PC-3 (cell line): ENCODE measurements at places on chromosomes 7 and 10. TPM values are rescaled to one million over a fixed set of nuclear protein-coding genes. Genes with fewer than 3 reads are reported as not detected.

GPR22 gene
- total RNA-seq = not detected in 2 replicates

GRCh38 chr7:91374321-91374989 lies 110.2 kb downstream of the FZD1 start:
- no peaks in the 10 kb centered on the region for H3K27me3 ChIP-seq
- DNase-seq = no peak
- H3K4me1 ChIP-seq = no peaks in the 10 kb centered on the region
- H3K27ac ChIP-seq = no peak overlapping the region
- H3K36me3 ChIP-seq = no peaks in the 10 kb centered on the region

- H3K36me3 ChIP-seq = no peaks in the 10 kb centered on the region
- no peak overlapping the region for H3K4me3 ChIP-seq
- no peaks in the 10 kb centered on the region for H3K27me3 ChIP-seq
- H3K4me1 ChIP-seq = peaks cover 11% of the 10 kb centered on the region
These were observed 77.5 kb downstream of the CHN2 start for GRCh38 chr7:29272057-29272456.

OR2A42 gene
- 0.40 TPM in 1 of 2 replicates, not detected in the other for total RNA-seq

MUC3A gene
- 0.11 and 0.46 TPM in 2 replicates for total RNA-seq

GRCh38 chr10:100490531-100490930 lies 27.7 kb downstream of the WNT8B start:
- no peaks in the 10 kb centered on the region for H3K27me3 ChIP-seq
- no peaks in the 10 kb centered on the region for H3K4me1 ChIP-seq
- H3K27ac ChIP-seq = no peak overlapping the region
- DNase-seq = no peak

- peaks cover 28% of the 10 kb centered on the region for H3K4me1 ChIP-seq
- H3K36me3 ChIP-seq = no peaks in the 10 kb centered on the region
- no peaks in the 10 kb centered on the region for H3K27me3 ChIP-seq
- H3K27ac ChIP-seq = peak overlapping the region; percentile 66
- peak; percentile 92 for DNase-seq
- H3K4me3 ChIP-seq = no peak overlapping the region
These were observed 27.9 kb downstream of the BAIAP2L1 start for GRCh38 chr7:98372993-98373392.

DNA sequence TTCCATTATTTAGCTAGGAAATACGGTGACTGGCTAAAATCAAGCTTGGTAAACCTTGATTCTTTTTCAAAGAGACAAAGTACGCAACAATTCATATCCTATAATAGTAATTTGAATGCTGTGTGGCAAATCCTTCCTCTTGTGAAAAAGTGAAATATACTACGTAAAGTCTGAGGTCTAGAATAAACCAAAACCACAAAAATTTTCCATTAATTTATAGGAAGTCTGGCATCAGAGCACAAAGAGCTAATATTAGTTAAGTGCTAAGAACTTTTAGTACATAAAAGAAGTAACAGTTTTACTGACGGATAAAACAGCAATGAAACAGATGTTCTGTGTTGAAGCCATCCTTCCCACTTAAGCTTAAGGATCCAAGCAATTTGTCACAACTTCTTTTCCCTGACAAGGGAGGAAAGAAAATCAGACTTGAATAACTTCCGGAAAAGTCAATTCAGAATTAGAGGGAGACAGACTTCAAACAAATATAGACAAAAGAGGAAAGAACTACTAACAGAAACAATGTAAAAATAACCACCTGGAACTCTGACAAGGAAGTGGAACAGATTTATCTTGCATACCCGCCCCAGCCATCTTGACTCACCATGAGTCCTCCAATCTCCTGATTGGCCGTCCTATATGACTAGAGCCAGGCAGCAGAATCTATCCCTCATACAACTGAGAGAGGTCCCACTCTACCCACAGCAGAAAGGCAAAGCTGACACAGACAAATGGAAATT lies 34.6 kb downstream of the RHEB start:
- peaks cover 18% of the 10 kb centered on the region for H3K4me1 ChIP-seq
- H3K27me3 ChIP-seq = no peaks in the 10 kb centered on the region
- peak; percentile 68 for DNase-seq
- no peak overlapping the region for H3K4me3 ChIP-seq

DNA sequence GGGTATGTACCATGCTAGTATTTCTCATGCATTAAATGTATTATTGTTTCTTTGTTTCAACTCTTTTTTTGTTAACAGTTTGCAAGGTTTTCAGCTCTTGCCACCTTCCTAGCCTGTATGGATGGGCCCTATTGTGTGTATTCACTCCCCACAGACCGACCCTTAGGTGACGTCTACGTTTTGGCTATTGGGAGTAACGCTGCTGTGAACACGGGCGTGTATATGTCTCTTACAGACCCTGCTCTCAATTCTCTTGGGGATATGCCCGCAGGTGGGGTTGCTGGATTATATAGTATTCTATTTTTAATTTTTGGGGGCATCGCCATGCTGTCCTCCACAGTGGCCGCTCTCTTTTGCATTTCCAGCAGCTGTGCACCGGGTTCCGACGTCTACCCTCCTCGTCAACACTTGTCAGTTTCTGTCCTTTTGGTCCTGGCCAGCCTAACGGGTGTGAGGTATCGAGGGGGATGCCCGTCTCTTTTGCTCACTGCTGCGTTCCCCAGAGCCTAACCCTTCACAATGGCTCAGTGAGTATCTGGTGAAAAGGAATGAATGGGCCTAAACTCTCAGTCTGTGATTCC lies 64.1 kb upstream of the GNA12 start:
- DNase-seq = no peak
- H3K4me1 ChIP-seq = no peaks in the 10 kb centered on the region
- no peaks in the 10 kb centered on the region for H3K36me3 ChIP-seq

DNA sequence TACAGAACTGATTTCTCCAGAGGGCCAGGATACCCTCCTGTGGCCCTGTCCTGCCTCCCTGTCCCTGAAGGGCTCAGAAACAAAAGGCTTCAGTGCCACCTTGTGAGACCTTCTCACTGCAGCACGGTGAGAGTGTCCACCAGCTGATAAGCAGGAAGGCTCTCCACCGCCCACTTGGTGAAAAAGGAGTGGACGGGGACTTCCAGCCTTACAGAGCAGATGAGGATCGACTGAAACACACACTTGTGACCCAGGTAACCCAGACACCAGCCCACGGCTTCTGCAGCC lies 330.1 kb downstream of the GRID1 start:
- H3K27me3 ChIP-seq = no peaks in the 10 kb centered on the region
- H3K27ac ChIP-seq = no peak overlapping the region
- no peak overlapping the region for H3K4me3 ChIP-seq
- DNase-seq = no peak

DNAJC12 gene
- total RNA-seq = 14.2 and 15.5 TPM in 2 replicates

DNA sequence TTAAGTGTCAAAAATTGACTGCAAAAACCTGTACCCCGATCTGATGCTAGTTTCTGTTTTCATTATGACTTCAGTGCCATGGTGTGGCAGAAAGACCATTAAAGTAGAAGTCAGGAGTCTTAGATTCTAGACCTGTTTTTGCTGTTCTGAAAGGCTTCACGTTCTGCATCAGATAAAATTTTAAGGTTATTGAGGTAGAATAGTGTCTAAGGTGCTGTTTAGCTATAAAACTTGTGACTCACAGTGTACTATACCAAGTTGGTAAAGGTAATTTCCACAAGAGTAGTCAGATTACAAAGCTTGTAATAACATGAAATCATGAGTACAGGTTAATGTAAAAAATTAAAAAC lies 38.6 kb downstream of the ZNRF2 start:
- H3K4me1 ChIP-seq = peaks cover 58% of the 10 kb centered on the region
- no peaks in the 10 kb centered on the region for H3K36me3 ChIP-seq
- peak overlapping the region; percentile 53 for H3K27ac ChIP-seq
- no peaks in the 10 kb centered on the region for H3K27me3 ChIP-seq
- peak overlapping the region; percentile 45; the same call in 1 of the 2 replicates for H3K4me3 ChIP-seq
- DNase-seq = peak; percentile 83

DNA sequence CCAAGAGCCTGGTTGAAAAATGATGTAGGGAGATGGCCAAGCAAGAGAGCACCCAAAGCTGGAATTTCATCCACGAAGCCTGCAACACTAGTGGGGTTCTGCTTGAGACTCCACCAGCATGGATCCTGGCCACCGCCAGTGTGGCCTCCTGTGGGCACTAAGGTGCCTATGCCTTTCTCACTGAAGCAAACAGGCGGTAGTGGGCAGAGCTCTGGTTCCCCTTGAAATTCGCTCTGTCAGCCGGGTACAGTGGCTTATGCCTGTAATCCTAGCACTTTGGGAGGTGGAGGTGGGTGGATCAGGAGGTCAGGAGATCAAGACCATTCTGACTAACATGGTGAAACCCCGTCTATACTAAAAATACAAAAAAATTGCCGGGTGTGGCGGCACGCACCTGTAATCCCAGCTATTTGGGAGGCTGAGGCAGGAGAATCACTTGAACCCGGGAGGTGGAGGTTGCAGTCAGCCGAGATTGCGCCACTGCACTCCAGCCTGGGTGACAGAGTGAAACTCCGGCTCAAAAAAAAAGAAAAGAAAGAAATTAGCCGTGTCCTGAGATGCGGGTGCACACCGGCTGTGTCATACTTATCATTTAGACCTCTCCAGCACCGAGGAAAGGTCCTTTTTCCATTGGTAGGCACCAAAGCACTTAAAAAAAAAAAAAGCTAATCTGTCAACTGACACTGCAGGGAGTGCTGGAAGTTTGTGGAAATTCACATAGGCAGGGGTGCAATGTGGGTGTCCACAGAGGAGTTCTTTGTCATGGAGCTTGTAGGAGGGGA lies 28.3 kb downstream of the CCM2 start:
- no peaks in the 10 kb centered on the region for H3K27me3 ChIP-seq
- H3K36me3 ChIP-seq = no peaks in the 10 kb centered on the region; the same call in 1 of the 2 replicates
- H3K4me3 ChIP-seq = no peak overlapping the region
- no peak overlapping the region for H3K27ac ChIP-seq

ANKRD2 gene
- 1.7 and 1.8 TPM in 2 replicates for total RNA-seq

GRCh38 chr7:85638394-85638793 lies 451.5 kb upstream of the SEMA3D start:
- no peaks in the 10 kb centered on the region for H3K27me3 ChIP-seq
- DNase-seq = no peak
- no peak overlapping the region for H3K4me3 ChIP-seq
- no peak overlapping the region for H3K27ac ChIP-seq
- peaks cover 18% of the 10 kb centered on the region; the same call in 1 of the 2 replicates for H3K4me1 ChIP-seq

ABCB4 gene
- not detected in 2 replicates for total RNA-seq

LRRTM3 gene
- total RNA-seq = 0.12 and 0.15 TPM in 2 replicates

TMEM184A gene
- 23.1 and 31.3 TPM in 2 replicates for total RNA-seq

DNA sequence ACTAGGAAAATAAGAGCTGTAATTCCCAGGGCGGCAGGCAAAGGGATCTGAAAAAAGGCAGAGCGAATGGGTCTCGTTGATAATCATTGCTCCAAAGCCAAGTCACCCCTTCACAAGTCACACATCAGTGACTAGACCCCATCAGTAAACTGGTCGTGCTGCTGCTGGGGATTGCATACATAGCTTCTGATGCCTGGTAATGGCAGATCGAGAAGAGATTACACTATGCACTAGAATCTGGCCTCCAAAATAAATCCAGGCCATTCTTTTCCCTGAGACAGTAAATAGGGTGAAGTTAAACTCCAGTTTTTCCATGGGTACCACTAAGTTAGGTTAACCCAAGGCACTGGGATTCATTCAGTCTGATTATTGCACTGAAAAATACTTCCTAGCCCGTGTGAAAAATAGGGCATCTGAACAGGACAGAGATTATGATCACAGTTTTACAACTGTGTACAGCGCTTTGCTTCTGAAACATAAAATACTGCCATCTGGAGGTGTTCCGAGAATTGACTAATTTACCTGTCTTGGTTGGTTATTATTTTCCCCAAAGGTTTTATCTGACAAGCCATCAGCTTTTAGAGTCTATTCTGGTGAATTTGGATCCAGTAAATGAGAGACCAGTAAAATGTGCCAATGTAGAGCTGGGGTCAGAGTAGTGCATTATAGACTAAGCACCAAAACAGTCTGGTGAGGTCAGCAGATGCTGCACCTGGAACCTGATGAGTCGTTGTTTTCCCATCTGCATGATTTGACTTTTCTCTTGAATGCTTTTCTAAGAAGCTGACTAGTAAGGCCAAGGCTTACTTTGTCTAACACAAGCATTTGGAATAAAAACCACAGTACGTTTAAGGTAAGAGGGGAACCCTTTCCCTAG lies 82.9 kb upstream of the AFAP1L2 start:
- H3K36me3 ChIP-seq = no peaks in the 10 kb centered on the region
- no peaks in the 10 kb centered on the region for H3K27me3 ChIP-seq
- no peak overlapping the region for H3K27ac ChIP-seq
- H3K4me3 ChIP-seq = no peak overlapping the region

DNA sequence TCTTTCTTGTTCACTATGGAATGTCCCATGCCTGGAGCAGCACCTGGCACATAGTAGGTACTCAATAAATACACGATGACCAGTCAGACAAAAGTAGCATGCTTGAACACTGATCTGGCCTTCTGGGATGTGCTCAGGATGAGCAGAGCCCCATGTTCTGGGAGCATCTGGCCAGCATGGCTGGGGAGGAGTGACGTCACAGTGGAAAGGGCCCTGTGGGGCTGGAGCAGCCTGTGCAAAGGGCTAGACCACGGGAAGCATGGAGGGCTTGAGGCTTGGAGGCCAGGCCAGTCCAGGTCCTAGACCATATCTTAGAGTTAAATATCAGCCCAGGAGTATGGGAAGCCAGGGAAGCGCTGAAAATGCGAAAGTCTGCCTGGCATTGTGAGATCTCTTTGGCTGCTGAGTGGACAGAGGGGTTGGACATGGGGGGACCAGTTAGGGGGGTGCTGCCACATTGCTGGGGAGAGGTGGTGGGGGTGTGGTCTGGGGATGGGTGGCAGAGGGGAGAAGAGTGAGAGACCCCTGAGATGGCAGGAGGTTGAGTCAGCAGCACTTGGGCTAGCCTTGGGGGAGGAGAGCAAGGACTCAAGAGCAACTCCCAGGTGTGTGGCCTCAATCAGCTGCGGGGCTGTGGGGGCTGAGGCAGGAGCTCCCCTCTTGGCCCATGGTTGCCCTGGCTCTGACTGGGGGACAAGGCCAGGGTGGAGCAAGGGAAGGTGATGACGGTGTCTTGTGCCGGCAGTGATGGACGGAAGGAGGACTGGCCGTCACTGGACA lies 34.9 kb downstream of the ZCCHC24 start:
- no peak overlapping the region for H3K27ac ChIP-seq
- H3K4me1 ChIP-seq = peaks cover 25% of the 10 kb centered on the region
- H3K27me3 ChIP-seq = no peaks in the 10 kb centered on the region
- H3K36me3 ChIP-seq = no peaks in the 10 kb centered on the region; the same call in 1 of the 2 replicates

GRCh38 chr7:129218514-129219062 lies 6.2 kb upstream of the AHCYL2 start:
- H3K27ac ChIP-seq = no peak overlapping the region
- peak overlapping the region; percentile 34; the same call in 1 of the 2 replicates for H3K4me3 ChIP-seq
- H3K27me3 ChIP-seq = no peaks in the 10 kb centered on the region
- DNase-seq = peak; percentile 86

RGS10 gene
- 22.0 and 27.6 TPM in 2 replicates for total RNA-seq

NANOS1 gene
- total RNA-seq = 5.4 and 6.0 TPM in 2 replicates

- no peak overlapping the region for H3K4me3 ChIP-seq
- peaks cover 20% of the 10 kb centered on the region for H3K36me3 ChIP-seq
- no peaks in the 10 kb centered on the region for H3K27me3 ChIP-seq
- no peak overlapping the region for H3K27ac ChIP-seq
These were observed 25.9 kb downstream of the TIMM23 start for GRCh38 chr10:45997994-45998763.

DNA sequence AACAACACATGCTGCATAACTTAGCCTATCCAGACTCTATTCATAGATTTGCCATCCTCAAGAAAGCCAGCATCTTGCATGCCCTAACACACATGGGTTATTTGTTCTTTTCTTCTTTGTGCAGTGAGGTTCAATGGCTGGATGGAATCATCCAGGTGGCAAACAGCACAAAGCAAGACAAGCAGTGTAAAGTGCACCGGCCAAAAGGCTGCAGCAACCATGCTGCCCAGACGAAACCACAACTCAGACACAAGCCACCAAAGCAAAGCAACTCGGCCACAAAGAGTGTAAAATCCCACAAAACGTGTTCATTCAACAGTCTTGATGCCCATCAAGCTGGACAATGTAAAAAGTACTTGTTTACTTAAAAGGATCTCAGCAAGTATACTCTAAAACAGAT lies 76.9 kb downstream of the PIP4K2A start:
- H3K36me3 ChIP-seq = no peaks in the 10 kb centered on the region
- no peaks in the 10 kb centered on the region for H3K27me3 ChIP-seq
- no peak for DNase-seq
- H3K4me3 ChIP-seq = no peak overlapping the region
- no peak overlapping the region for H3K27ac ChIP-seq
- peaks cover 16% of the 10 kb centered on the region for H3K4me1 ChIP-seq
